GM23248 (cell line): ENCODE measurements at places on chromosomes 12 and 14. TPM values are rescaled to one million over a fixed set of nuclear protein-coding genes. Genes with fewer than 3 reads are reported as not detected.

ASIC1 gene
- 0.95 and 1.4 TPM in 2 replicates for polyA plus RNA-seq

GRCh38 chr12:124152731-124153130 lies 142.2 kb upstream of the RFLNA start:
- peak; percentile 24 for DNase-seq

AGAP2 gene
- polyA plus RNA-seq, result 0.11 TPM in 1 of 2 replicates, not detected in the other

FGD4 gene
- 1.1 and 1.3 TPM in 2 replicates for polyA plus RNA-seq

DNA sequence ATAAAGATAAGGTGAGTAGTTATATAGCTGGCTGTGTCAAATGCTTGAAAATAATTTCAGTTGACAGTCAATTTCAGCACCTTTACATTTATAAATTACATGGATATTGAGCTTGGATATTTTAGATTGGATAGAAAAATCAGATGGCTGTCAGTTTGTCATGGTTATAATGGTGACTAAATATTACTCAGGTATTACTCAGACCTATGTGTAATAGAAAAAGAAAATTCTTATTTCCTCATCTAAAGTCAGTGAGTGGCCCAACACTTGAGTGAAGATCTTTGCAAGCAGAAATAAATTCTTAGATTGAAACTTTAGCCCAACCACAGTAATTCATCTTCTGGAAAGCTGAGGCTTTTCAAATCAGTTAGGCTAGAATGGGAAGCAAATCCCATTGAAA lies 354.4 kb downstream of the NAV3 start:
- peak; percentile 80 for DNase-seq

- no peak for DNase-seq
These were observed 32.4 kb upstream of the ULK1 start for GRCh38 chr12:131862084-131862441.

DNA sequence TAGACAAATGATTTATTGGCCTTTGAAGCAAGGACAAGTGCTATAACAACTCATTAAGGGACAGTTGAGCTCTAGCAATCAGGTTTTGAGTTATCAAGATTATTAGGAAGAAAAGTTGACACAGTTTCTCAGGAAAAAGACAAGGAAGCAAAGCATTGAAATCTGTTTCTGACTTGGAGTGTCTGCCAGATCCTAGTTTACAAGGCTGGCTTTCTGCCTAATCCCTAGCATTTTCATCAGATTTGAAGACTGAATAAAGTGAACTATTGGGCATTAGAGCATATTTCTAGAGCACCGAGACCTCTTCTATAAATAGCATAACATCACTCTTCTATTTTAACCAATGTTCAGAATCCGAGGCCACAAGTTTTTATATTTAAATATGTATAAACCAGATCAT lies 7.0 kb downstream of the SYT1 start:
- no peak for DNase-seq

GRCh38 chr12:29634057-29634456 lies 136.6 kb upstream of the OVCH1 start:
- peak; percentile 52 for DNase-seq

GRCh38 chr12:95241761-95242506 lies 24.3 kb downstream of the VEZT start:
- no peak for DNase-seq

GRCh38 chr12:110355073-110355472 lies 48.4 kb downstream of the ANAPC7 start:
- peak; percentile 44 for DNase-seq

CNTN1 gene
- 0.36 and 0.38 TPM in 2 replicates for polyA plus RNA-seq

GRCh38 chr14:87615822-87616679 lies 376.9 kb downstream of the GALC start:
- DNase-seq, result peak; percentile 52

DNA sequence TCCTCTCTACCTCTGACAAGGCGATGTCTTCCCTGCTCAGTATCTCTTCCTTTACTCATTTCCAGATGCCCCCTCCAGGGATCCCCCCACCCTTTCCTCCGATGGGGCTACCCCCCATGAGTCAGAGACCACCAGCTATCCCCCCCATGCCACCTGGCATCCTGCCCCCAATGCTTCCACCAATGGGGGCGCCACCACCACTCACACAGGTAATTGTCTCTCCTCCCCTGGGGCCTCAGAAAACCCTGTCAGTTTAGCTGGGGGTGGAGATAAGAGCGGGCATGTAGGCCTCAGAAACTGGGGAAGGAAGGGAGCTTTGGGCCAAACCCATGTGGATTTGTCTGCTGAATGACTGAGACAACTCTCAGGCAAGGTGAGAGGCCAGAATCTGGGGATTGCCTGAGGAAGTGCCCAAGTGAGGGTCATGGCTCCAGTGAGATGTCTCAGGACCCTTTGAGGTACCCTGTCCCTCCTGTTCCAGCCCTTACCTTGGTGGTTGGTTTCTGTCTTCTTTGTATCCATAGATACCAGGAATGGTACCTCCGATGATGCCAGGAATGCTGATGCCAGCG lies 8.1 kb downstream of the PRPF40B start:
- no peak for DNase-seq

SLC25A47 gene
- not detected in 2 replicates for polyA plus RNA-seq

GRCh38 chr12:91732086-91732485 lies 413.6 kb downstream of the BTG1 start:
- peak; percentile 49 for DNase-seq

CEBPE gene
- not detected in 2 replicates for polyA plus RNA-seq
